Fibroblast of mammary gland (primary cell): ENCODE measurements at places on chromosomes 11 and 22.

GRCh38 chr22:17569971-17570511 lies 6.7 kb downstream of the SLC25A18 start:
- DNase-seq = peak; percentile 77

DNA sequence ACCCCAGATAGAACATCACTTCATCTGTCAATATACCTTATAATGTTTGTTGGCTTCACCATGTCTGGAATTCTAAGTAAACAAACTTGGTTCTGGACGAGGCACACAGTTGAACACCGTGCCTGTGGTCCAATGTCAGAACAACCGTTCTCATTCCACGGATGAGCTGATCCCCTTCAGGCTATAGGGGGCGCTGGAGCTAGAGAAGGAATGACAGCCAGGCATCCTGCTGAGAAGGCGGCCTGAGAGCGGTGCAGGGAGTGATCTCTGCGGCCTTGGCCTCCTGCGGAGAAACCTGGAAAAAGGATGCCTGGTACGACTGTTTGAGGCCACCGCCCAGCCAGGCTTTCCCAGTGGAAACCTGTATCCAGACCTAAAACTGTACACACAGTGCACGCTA lies 48.7 kb downstream of the FDX1 start:
- no peak for DNase-seq

- no peak for DNase-seq
Observed at GRCh38 chr22:32309585-32310251, 47.9 kb upstream of the RFPL3 start.

- DNase-seq = no peak
Observed at GRCh38 chr22:20922141-20922751, 5.0 kb downstream of the CRKL start.

DNA sequence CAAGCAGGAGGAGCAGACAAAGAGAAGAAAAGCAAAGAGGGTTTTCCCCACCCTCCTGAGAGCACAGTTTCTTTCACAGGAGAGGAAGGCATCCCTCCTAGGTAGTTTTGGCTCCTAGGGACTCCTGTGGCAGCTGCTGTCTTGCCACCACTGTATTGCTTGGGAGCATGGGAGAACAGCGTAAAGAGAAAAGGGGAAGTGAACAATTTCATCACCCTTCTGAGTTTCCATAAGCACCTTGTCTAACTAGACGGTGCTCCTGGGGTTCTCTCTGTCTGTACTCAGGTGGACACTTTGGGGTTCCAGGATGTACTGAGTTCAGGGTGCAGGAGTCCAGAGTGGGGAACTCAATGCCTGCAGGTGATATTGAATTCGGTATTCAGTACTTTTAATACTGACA lies 1430.5 kb downstream of the TBC1D22A start:
- no peak for DNase-seq

- DNase-seq = no peak
Observed at GRCh38 chr22:37655252-37655563, 3.3 kb upstream of the PDXP start.

DNA sequence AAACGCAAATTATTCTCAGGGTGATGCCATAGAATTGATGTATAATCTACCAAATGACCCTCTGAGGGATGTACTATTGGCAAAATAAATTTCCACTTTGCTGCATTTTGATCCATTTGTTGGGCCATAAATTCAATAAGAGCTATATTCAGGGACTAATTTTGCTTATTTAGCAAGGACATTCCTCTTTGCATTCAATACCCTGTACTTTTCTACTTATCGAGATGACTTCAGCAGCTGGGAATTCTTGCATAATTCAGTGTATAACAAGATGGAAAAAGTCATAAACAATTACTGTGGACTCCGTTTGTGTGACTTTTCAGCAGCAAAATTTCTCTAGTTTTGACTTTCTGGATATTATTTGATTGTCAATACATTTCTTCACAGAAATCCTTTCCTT lies 744.7 kb upstream of the CCDC179 start:
- DNase-seq = no peak
